Smooth muscle cell of bladder (primary cell): ENCODE measurements at places on chromosomes 2 and 18. TPM values are rescaled to one million over a fixed set of nuclear protein-coding genes. Genes with fewer than 3 reads are reported as not detected.

TRIM54 gene
- 0.14 TPM in 1 of 2 replicates, not detected in the other for total RNA-seq

EVX2 gene
- total RNA-seq, result under 0.01 TPM in 1 of 2 replicates, not detected in the other

IMPACT gene
- total RNA-seq, result 25.2 and 29.0 TPM in 2 replicates

LRRC30 gene
- total RNA-seq, result not detected in 2 replicates

ANKRD36B gene
- total RNA-seq, result 17.8 and 20.7 TPM in 2 replicates

PTPRM gene
- 71.8 and 72.0 TPM in 2 replicates for total RNA-seq

SGPP2 gene
- total RNA-seq, result not detected in 2 replicates

VWA3B gene
- under 0.01 and 0.09 TPM in 2 replicates for total RNA-seq

PMAIP1 gene
- total RNA-seq, result 3.1 and 6.8 TPM in 2 replicates

IL1RL1 gene
- total RNA-seq, result 0.14 and 0.18 TPM in 2 replicates
